ENCODE measurements at places on chromosomes 13 and 19.

GRCh38 chr13:105672881-105673280, 862.6 kb downstream of the EFNB2 start:
- no peak for DNase-seq

GRCh38 chr13:67445436-67445835, 215.3 kb upstream of the PCDH9 start:
- no peak for DNase-seq

GRCh38 chr19:1081301-1082164, 13.6 kb downstream of the POLR2E start:
- DNase-seq: peak; percentile 46

GRCh38 chr19:40523322-40524047, 53.2 kb upstream of the SHKBP1 start:
- peak; percentile 87 for DNase-seq

DNA sequence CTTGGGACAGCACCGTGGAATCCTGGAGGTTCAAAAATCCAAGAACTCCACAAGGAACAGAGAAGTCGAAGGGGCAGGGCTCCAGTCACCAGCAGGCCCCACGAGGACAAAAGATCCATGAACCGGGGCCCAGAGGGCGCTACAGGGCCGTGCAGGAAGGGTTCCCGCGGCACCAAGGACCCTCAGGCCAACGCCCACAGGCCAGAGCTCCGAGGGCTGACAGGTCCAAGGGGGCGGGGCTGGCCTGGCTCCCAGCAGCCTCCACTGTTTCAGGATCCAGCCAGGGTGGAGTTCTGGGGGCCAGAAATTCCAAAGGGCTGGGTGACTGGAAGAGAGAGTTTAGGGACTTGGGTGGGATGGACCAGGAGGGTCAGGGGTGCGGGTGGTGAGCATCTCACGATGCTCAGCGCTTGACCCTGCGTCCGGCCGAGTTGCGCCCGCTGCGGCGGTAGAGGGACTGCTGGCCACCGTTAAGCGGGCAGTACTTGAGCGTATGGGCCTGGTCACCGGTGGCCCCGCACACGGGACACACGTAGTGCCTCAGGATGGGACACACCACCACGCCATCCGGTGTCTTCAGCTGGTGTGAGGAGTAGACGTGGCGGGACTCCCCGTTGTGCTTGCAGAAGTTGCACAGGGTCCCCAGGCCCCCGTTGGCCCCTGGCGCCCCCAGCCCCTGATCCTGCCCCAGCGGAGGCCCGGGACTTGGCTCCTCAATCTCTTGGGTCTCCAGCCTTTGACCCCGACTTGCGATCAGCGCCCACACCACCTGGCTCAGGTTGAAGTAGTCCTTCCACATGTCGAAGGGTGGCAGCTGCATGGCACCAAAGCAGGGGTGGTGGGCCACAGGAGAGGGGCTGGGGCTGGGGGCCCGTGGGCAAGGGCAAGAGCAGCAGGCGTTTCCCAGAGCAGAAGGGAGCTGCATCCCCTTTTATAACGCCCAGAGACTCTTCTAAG, at the start of gene NANOS2:
Gene NANOS2 (minus strand): TSS at position 905 of the 957 bp plus-strand sequence. CDS start 85 bp downstream, at position 820.
- peak; percentile 94 for DNase-seq

DNA sequence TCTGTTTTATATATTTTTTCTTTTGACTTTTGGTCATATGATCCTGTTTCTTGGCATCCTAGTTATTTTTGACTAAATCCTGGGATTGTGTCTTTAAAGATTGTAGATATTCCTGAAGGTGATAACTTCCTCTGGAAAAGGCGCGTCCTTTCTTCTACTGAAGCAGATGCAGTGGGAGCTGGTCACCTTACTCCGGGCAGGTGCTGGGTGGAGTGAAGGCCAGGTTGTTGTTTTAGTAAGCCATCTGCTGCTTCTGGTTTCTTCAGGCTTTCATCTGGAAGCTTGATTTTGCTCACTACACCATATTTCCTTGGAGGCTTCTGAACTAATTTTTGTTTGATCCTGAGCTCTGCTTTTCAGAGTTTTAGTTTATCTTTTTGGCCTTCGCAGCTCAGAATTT, 21.5 kb downstream of the URI1 start:
- no peak for DNase-seq

DNA sequence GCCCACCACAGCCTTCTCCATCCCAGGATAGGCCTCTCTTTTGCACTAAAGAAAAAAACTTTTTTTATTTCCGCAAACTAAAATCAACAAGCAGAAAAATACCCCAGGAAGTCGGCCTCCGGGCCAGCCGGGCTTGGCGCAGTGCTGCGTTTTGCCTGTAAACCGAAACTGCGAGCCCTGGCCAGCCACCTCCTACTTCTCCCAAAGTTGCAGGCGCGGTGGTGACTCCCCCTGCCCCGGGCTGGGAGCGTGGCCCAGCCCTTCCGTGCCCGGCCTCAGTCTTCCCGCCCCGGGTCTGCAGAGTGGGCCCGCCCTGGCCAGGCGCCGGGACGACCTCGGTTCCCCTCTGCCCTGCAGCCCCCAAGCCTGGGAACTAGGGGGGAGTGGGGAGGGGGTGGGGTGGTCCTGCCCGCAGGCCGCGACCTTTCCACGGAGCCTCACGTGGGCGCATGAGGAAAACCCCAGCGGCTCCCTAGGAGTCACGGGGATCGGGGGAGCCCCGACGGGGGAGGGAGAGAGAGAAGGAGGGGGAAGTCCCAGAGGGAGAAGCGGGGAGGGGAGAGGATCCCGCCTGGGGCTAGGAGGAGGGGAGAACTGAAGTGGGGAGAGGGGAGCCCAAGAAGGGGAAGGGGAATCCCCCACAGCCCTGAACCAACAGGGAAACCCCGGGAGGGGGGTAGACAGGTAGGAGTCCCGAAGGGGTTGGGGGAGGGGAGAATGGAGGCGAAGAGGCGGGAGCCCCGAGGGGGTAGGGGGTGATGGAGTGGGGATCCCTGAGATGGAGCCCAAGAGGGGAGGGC, 3.0 kb downstream of the GADD45B start:
- peak; percentile 57 for DNase-seq
